ENCODE measurements at places on chromosomes 11 and 22.

GRCh38 chr11:118927554-118928100, 1.9 kb upstream of the BCL9L start:
- DNase-seq = no peak

- DNase-seq = no peak
Observed at GRCh38 chr22:25494774-25495173, 69.7 kb upstream of the GRK3 start.

DNA sequence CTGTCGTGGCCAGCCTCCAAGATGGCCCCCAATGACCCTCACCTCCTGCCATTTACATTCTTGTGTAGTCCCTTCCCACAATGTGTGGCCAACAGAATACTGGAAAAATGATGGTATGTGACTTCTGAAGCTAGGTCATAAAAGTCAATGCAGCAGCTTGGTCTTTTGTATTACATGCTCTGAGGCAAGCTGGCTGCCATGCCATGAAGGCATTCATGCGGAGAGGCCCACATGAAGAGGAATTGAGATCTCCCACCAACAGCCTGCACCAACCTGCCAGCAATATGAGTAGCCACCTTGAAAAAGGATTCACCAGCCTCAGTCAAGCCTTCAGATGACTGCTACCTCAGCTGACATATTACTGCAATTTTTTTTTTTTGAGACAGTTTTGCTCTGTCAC, 4.6 kb downstream of the MRTFA start:
- no peak for DNase-seq

- DNase-seq = no peak
Observed at GRCh38 chr22:49586244-49586748, 241.4 kb downstream of the BRD1 start.

DNA sequence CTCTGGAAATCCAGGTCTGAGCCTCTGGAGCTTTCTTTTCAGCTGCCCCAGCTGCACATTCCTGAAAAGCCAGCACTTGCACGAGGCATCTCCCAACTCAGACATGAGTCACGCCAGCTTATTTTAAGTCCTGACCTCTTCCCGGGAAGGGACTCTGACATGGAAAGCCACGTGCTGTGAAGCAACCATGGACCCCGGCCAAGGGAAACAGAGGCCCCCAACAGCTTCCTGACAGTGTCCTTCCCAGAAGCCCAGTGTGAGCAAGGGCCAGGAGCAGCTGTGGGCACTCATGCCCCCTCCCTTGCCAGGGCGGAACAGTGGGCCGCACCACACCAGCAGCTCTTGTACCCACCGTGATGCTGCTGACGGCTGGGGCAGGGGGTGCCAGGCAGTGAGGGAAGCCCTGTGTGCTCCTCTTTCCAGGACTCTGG, 118.8 kb upstream of the CADM1 start:
- DNase-seq = no peak

DNA sequence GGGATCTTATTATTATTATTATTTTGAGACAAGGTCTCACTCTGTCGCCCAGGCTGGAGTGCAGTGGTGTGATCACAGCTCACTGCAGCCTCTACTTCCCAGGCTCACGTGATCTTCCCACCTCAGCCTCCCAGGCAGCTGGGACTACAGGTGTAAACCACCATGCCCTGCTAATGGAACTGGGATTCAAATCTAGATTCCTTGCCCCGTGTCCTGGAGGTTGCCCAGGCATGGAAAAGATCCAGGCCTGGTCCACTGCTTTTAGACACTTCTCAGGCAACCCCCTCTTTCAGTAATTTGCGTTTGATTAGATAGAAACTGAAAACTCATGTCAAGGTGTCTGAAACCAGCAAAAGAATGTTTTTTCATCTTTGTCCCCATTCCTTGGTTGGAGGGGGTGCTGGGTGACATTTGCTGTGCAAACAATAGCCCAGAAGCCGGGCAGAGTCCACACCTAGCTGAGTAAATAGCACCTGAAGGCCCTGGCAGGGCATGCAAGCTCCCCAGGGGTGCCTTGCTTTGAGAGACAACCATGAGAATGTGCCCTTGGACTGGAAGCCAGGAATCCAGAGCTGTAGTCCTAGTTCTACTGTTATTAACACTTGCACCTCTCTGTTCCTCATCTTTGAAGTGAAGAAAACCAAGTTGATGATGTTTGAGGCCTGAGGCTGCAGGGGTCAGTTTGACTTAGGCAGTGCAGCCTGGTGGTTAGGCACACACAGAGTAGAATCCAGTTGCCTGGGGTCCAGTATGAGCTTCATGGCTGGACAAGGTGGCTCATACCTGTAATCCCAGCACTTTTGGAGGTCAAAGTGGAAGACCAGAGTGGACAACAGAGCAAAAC, 19.1 kb upstream of the XBP1 start:
- DNase-seq = no peak

- DNase-seq = no peak
Observed at GRCh38 chr22:26452236-26453016, 23.4 kb downstream of the ASPHD2 start.

DNA sequence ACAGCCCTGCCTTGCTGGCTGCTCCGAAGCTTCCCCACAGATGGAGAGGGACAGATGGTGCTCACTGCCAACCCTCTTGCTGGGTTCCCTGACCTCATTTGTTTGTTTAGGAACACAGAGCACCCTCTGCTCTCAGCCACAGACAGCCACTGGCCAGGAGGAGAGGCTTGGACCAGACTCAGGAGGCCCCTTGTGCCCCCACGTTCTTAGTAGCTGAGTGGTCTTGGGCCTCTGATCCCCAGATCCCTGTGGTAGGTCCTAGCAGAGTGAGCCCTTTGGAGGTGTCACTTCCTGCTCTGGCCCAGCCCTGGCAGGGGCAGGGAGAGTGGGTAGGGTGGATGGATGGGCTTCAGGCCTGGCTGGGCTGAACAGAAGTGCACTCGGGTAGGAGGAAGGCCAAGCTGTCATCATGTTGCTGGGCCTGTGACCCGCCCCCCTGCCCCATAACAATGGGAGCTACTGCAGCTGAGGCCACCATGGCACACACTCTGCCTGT, 84.0 kb downstream of the DHCR7 start:
- no peak for DNase-seq

DNA sequence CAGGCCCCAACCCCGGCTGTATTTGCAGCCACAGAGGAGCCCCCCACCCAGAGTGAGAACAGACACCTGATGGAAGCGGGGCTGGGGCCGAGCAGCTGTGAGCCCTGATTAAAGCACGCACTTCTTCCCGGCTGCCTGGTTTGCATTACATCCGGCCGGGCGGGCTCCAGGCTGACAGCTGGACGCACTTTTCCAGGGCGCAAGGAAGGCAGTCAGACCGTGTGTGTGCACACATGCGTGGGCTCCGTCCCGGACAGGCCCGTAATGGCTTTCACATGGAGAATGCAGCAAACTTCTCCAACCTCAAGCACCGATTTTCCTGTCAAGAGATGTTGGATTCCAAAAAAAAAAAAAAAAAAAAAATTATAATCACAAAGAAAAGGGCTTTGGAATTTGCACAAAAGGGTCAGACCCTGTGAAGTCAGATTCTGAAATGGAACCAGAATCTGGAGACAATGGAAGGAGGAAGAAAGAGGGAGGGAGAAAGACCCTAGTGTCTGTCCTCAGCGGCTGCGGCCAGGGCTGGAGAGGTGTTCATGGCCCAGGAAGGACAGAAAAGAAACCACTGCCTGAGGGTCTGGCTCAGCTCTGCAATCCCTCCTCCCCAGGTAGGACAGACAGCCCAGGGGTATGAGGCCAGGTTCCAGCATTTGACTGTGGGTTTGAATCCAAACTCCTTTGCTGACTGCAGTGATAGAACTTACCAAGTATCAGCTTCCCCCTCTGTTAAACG, 365.5 kb downstream of the MN1 start:
- no peak for DNase-seq

- no peak for DNase-seq
Observed at GRCh38 chr11:70603756-70604211, 205.5 kb downstream of the CTTN start.

DNA sequence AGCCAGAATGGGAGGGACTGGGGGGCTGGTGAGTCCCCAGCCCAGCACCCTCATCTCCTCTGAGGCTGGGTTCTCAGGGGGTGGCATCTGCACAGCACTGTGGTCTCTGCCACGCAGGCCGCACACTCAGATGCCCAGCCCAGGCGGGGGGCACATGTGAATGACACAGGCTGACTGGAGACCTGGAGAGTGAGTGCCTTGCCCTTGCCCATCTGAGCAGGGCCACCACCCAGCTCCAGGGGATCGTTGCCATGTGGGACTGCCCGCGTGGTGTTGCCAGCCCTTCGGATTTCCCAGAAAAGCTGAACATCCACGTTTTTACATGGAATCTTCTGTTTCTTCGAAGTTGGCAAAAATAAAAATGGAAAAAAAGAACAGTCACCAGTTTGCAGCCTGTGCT, 18.9 kb downstream of the PRDM11 start:
- DNase-seq = no peak
